Stimulated activated naive CD8-positive, alpha-beta T cell treated with anti-CD3 and anti-CD28 coated beads, Interleukin-15, amount 100 ng/mL, for 72 hours (primary cell): ENCODE measurements at places on chromosomes 7 and 10.

- no peak for DNase-seq
Measured at GRCh38 chr7:116566666-116567065, 41.8 kb downstream of the CAV1 start.

- no peak for DNase-seq
Measured at GRCh38 chr10:78768876-78769275, 299.9 kb upstream of the ZMIZ1 start.

GRCh38 chr7:126768836-126769235, 483.9 kb downstream of the GRM8 start:
- no peak for DNase-seq

DNA sequence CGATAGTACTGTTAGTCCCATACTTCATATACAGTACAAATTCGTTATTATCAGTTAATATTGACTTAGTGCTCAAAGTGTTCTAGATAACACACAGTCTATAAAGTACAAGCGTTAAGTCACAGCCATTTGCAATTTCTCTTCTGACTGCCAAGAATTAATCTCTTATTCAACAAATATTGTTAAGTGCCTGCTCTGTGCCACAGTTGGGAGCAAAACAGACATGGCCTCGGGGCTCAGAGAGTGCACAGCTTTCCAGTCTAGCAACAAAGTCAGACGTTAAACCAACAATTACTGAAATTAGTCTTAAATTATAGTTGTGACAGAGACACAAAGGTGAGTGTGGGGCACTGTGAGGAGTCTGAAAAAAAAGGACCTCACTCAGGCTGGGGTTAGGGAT, 113.0 kb upstream of the DPP6 start:
- DNase-seq, result no peak

DNA sequence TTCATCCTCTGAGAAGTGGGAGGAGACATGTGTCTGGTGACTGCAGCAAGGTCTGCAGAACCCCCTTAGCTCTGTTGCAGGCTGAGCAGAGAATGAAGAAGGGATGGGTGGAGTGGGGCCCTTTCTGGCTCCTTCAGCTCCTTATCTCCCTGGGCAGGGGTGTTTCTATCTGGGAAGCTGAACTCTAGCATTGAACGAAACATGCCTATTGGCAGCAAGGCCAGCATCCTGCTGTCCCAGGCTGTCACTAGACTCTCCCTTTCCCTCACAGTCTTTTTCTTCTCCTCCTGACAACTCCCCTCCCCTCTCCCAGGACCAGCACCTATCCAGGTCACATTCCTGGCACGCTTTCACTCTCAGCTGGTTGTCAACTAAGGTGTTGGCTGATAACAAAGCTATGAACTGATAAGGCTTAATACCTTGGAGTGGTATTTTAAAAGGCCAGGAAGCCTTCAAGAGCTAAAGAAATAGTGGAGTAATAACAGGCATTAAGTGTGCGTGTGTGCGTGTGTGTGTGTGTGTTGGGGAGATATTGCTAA, 128.8 kb upstream of the FZD8 start:
- no peak for DNase-seq

GRCh38 chr7:116672596-116673456, 830 bp downstream of the MET start:
- no peak for DNase-seq

GRCh38 chr7:5470167-5470532, 46.5 kb upstream of the TNRC18 start:
- no peak for DNase-seq

DNA sequence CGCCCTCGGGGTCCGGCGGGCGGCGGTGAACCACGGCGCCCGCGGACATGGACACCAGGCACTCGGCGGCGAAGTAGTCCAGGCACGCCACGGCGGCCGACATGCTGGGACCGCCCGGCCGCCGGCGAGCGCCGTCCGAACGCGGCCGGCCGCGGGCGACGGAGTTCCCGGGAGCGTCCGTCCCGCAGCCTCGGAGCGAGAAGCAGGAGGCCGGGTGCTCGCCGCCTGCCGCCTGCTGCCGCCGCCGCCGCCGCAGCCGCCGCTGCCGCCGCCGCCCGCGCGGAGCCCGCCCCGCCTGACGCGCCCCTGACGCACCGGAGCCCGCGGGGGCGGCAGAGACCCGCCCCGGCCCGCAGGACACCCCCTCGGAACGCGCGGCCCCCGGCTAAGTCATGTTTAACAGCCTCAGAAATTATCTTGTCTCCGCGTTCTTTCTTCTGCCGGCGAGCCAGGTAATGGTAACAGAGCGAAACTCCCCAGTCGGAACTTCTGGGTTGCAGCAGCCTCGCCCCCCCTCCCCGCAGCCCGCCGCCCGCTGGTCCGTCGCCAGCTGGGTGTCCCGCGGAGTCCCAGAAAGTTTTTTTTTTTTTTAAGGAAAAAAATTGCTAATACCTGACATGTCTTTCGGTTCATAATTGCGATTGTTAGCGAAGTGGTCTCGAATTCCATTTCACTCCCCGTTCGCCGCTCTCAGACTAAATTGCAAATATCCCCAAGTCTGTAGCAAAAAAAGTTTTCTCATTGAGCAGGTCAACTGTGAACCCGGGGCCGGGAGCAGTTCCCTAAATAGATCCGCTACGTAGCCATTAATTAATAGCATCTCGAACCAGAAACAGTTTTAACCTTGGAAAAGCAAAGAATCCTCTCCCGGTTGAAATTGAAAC, at the start of gene KLF14:
TSS of gene KLF14 (minus strand) at position 277 of the 884 bp plus-strand sequence. CDS start at position 103, 174 bp downstream.
- DNase-seq, result peak; percentile 27

DNA sequence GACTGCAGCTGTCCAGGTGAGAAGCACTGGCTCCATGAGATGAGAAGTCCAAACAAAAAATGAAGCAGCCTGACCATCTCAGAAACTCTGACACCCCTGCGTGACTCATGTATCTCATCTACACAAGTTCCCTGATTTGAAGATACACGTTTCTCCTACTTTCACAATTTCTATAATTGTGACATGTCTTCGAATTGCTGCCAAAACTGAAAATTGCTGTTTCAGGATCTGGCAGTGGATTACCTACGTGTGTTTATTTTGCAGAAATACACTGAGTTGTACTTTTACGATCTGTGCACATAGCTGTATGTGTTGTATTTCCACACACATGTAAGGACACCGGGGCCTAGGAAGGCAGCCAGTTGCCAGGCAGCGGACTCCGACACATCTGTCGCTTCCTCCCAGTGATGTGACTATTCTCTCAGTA, 53.2 kb downstream of the LARP4B start:
- DNase-seq, result no peak

DNA sequence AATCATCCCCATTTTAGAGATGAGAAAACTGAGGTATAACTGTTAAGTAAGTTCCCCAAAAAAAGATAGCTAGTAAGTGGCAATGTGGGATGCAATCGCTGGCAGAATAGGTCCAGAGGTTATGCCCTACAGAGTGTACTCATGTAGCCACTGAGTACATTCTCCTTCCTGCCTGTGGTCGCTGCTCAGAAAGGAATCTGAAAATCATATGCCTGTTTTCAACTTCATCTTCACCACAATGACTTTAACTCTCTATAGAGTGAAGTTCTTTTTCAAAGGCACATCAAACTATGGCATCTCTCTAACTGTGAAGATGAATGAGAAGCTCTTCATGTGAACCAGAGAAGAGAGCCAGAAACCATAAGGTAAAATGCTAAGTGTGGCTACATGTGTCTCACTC, 162.2 kb upstream of the SLC25A13 start:
- no peak for DNase-seq

DNA sequence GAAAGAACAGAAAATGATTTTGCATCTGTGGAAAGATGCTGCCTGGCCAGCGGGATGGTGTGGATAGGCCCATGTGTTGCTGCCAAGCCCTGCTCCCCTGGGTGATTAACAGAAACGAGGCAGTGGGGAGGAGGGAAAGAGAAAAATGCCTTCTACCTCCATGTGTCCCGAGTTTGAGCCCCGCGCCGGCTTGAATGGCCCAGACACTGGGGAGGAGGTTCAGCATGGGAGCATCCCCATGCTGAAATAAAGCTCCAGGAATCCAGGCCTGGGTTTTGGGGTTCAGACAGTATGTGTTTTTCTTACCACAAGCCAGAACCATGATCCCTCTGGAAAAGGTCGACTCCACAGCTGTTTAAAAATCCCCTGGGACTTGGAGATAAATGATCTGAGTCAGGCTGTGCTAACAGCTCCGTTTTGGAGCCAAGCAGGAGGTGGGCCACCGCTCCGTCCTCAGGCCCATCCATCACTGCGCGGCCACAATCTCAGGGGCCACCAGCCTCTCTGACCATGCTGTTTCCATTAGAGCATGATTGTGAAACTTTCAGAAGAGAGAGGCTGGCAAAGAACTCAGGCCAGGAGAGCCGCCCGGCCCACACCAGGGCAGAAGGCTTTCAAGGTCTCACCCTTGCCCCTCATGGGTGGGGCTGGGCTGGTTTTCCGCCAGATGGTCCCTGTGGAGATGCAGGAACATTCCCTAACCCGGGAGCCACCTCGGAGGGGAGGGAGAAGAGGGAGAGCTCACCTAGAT, 299.7 kb downstream of the ZEB1 start:
- no peak for DNase-seq

DNA sequence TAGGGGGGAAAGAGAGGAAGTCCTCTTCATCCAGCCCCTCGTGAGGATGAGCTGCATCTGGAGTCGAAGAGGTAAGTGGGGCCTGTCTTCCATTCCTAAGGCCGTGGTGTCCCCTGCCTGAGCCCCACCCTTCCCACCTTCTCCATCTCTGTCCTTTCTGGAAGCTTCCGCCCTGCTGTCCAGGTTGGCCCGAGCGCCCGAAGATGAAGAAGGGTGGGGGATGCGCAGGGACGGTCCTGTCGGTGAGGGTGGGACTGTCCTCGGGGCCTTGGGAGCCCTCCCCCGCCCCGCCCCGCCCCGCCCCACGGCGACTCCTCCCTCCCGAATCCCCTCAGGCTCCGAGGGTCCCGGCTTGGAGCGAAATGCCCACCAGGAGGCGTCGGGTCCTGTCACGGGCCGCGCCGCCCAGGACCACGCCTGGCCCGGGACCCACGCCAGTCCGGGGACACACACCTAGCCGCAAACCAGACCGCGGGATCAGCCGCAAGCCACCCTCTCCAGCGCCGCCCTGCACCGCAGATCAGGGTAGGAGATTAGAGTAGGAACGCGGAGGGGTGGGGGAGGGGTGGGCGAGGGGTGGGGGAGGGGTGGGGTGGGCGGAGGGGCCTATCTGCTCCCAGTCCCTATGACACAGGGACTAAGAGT, 15.3 kb downstream of the GPRIN2 start:
- no peak for DNase-seq

DNA sequence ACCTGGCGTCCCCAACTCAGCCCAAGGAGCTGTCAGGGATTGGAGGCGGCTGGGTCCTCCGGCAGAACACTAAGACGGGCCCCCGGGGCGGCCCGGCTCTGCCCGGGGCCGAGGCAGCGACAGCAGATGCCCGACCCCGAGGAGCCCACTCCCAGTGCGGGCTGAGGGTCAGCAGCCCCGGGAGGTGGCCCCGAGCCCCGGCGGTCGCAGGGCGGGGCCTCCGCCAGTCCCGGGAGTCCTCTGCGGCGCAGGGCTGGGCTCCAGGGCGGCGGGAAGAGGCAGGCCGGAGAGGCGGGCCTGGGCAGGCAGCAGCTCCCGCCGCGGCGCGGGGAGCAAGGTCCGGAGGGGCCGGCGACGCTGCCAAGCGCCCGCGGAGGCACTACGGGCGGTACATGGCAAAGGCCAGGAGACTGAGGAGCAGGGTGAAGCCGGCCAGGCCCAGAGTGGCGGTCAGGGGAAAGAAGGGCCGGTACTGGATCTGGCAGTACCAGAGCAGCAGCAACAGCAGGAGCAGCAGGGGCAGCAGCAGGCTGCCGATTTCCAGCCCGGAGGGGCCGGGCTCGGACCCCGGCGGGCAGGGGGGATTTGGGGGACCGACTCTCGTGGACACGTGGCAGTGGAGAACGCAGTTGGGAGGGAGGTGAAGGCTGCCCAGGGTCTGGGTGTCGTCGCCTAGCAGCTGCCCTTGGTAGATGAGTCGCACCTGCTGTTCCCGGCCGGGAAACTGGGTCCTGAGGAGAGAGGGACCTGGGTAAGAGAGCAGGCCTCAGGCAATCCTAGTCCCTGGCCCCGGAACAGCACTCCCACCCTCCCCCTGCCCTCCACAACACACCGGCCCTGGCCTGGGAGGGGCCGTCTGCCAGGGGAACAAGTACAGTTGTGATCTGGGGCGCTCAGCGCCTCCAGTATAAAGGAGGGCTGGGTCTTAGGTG, 827 bp upstream of the FASTK start:
- DNase-seq, result no peak

DNA sequence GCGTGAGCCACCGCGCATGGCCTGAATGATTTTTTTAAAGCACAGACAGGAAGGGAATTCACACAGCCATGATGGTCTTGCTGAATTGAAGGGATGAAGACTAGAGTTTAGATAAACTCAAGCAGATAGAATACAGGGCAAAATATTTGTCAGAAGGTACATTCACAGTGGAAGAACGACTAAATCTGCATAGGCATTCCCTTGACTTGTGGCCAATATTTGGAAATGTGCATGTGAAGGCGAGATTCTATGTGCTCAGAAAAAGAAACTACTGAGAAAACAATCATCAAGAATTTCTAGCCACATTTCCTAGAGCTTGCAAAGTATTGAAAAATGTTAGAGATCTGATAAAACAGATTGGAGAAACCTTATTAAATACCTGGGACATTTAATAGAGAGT, 1166.2 kb downstream of the DNAJB9 start:
- no peak for DNase-seq

GRCh38 chr10:18699849-18700840, 40.9 kb downstream of the ARL5B start:
- no peak for DNase-seq

GRCh38 chr10:87804939-87805569, 13.0 kb downstream of the ATAD1 start:
- DNase-seq, result no peak

DNA sequence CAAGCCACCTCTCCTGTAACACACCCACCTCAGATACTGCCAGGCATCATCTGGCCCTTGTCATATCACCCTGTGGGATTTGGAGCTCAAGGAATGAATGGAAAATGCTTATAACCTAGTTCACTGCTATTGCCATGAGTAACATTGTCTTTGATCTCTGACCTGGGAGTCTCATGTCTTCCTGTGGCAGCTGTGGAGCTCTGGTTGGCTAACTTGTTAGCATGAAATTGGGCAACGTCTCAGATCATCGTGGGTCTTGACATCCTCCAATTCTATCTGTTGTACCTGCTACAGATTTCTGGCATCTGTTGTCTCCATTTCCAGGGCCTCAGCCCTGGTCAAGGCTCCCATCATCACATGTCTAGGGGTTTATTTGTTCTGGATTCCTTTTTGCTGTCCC, 2.2 kb upstream of the TMEM270 start:
- no peak for DNase-seq

DNA sequence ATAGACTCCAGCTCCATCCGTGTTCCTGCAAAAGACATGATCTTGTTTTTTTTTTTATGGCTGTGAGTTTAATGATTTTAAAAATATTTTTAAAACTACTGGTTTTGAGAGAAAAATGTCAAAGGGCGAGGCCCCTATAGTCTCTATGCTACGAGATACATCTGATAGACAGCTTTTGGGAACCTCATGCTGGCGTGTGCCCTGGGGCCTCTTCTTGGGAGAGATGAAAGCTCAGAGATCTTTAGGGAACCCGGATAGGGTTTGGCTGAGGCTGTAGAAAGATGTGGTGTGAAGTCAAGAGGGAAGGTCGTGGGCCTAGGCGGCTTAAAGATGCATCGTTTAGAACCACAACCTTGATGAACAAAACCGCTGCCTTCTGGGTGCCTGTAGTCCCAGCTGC, 70.2 kb downstream of the PDIA4 start:
- no peak for DNase-seq
